ENCODE measurements at places on chromosomes 1 and 21.

DNA sequence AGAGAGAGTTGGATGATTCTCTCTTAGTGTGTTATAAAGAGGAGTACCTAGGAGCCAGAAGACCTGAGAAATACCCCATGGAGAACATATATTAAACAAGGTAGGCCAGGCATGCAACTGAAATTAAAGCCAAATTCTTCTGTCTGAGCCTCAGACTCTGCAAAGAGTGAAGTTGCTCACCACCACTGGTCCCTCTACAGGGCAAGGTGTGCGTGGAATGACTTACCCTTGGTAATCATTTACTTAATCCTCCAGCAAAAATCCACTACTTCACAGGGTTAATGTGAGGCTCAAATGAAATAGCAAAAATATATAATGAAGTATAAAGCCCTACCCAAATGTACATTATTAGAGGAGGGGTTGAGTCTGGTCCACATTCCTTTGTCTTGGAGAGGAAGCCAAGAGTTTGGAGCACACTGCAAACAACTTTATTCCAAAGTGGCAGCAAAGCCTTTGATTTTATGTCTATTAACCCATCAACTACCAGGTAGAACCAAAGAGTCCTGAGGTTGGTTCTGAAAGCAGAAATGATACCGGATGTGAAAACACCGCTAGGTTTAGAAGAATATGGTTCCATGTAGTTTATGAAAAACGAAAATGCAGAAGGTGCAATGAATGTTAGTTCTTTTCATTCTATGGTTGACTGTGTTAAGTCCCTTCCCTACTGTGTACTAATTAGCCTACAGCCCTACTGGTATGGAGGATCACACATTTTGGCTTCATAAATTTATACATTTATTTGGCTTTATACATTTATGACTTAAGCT, 8.5 kb downstream of the SSR2 start:
- DNase-seq: no peak

GRCh38 chr1:27605796-27606707, 2.1 kb upstream of the AHDC1 start:
- no peak for DNase-seq

GRCh38 chr1:205447457-205448341, 8.1 kb downstream of the BLACAT1 start:
- no peak for DNase-seq

DNA sequence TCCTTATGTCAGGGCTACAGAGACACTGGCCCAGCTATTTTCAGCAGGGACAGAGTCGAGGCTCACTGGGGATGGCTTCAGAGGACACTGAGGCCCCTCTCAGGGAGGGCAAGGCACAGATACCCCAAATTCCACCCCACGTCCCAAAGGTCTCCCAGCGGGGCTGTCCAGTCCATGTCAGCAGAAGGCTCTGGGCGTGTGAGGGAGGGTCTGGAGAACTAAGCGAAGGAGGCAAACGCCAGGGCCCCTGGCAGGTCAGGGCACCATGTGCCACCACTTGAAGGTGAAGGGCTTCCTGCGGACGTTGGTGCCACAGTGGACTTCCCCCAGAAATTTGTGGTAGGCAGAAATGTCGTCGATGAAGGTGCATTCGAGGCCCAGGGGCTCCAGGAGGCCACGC, 15.0 kb upstream of the SDHB start:
- no peak for DNase-seq

GRCh38 chr1:156489166-156489934, 11.2 kb downstream of the MEF2D start:
- no peak for DNase-seq

DNA sequence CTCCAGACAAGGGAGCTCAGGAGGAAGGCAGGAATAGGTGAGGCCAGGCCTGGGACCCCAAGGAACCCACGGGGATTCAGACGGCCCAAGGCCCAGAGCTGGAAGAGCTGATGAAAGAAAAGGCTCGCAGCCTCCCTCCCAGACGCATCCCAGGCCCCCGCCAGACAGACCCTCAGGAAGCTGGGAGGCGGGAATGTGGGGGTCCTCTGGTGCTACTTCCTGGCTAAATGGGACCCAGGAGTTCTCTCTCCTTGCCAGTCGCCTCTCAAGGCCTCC, 430 bp downstream of the FBXO2 start:
- no peak for DNase-seq

DNA sequence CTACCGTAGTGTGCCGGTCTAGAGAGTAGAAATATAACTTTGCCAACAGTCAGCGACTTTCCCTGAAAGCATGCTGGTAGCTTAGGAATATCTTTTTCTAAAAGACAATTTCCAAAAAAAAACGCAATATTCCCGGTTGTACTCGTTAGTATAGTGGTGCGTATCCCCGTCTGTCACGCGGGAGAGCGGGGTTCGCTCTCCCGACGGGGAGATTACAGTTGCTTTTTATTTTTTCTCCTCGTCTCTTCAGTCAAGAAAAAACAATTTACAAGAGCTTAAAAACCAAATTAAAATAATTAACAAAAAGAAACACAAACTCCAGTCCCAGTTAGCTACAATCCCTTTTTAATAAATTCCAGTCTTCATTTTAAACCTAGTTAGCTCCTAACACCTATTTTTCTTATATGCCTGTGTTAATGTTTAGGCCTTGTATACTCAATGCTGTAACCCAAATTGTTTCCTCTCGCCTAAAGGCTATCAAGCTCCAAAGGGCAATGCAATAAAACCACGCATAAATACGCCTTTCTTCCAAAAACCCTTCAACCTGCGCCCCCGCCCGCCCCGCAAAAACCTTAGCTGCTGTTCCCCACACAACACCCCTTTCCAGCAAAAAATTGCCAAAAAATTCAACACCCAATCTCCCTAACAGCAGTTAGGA, 7.8 kb downstream of the HSPA6 start:
- DNase-seq: no peak

- peak; percentile 52 for DNase-seq
These were observed 10.1 kb upstream of the SESN2 start for GRCh38 chr1:28249013-28249865.

DNA sequence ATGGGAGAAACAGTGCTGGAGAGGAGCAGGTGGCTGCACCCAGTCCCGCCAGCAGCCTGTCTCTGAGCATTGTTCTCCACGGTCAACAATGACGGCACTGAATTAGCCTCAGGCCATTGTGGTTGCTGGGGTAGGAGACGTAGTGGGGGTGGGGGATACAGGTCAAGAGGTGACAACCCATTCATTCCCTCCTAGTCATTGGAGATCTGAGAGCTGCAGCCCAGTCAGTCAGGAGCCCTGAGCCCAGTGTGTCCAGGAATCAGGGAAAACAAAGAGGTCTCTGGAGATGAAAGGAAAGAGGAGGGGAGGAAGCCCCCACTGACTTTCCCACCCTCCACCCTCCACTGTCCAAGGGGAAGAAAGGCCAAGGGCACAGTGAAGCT, 15.3 kb downstream of the SMIM12 start:
- DNase-seq: no peak

DNA sequence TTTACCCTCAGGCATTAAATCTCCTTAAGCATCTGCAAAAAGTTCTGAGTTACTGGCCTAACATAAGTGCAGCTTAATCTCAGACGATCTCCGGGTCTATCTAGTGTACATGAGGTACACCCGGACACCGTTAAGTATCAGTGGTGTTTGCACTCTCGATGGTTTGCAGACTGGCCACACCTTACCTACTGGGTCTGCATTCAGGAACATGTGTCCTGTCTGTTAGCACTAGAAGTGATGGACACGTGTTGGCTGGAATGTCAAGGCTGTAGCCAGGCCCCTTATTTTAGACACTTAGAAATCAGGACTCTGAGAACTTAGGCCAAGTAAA, 783 bp upstream of the AGL start:
- no peak for DNase-seq

DNA sequence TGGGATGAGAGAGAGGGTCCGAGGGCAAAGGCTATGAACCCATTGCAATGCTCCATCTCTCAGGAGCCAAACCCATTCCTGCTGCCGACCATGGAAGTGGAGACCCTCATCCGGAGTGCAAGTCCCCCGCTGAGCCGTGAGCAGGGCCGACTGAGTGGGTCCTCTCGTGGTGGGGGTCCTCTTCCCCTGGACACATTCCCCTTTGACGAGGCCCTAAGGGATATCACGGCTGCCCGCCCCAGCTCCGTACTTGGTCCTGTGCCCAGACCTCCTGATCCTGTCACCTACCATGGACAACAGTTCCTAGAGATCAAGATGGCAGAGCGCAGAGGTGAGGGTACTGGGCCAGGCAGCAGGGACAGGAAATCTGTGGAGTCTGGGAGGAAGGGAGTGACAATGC, 11.0 kb downstream of the HYI start:
- no peak for DNase-seq

GRCh38 chr1:202857136-202857610, 31.8 kb downstream of the RABIF start:
- DNase-seq: no peak

GRCh38 chr1:52907068-52907811, 14.3 kb downstream of the ECHDC2 start:
- DNase-seq: no peak

GRCh38 chr1:58038574-58038973, 508.0 kb downstream of the OMA1 start:
- no peak for DNase-seq

DNA sequence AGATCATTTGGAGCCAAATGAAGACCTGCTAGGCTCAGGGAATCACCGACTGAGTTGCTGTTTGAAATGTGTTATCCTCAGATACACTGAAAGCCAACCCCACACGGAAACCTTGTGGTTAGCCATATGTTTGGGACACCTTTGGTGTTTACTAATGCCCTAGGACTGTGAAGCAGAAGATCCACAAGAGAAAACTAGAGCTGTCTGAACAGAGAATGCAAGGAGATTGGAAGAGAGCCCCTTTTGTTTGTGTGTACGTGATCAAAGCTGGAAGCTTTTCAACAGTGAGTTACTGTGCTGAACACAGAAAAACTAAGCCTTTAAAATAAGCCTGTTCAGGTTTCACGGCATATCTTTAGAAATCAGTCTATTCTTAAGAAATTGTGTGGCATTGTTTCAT, 908.2 kb upstream of the ADGRL2 start:
- DNase-seq: no peak

- no peak for DNase-seq
These were observed 18.8 kb downstream of the PDZK1 start for GRCh38 chr1:145688328-145688727.

- no peak for DNase-seq
These were observed 343.0 kb downstream of the NUF2 start for GRCh38 chr1:163664671-163665335.

DNA sequence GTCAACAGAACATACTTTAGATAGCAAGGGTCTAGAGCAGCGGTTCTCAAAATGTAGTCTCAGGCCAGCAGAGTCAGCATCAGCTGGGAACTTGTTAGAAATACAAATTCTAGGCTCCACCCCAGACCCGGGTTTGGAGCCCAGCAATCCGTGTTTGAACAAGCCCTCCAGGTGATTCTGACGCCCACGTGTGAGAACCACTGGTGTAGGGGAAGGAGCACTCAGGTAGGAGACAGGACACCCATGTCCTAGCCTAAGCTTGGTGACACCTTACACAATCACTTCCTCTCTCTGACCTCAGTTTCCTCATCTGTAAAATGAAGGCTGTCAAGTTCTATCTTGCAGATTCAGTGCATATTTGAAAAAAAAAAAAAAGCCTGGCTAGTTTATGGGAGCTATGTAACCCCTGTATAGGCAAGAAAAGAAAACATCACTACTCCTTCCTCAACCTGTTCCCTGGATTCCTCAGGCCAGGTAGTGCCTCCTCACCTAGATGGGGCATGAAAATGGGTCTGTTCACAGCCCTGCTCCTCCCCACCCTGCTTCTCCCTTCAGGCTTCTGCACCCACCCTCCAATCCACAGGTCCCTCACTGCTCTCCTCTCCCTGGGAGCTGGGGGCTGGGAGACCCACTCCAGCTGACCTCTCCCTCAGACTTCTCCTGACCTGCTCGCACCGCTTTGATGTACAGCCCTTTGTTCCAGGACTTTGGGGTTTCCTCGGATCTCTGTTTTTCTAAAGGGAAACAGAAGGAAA, 7.1 kb upstream of the PHLDA3 start:
- DNase-seq: no peak

DNA sequence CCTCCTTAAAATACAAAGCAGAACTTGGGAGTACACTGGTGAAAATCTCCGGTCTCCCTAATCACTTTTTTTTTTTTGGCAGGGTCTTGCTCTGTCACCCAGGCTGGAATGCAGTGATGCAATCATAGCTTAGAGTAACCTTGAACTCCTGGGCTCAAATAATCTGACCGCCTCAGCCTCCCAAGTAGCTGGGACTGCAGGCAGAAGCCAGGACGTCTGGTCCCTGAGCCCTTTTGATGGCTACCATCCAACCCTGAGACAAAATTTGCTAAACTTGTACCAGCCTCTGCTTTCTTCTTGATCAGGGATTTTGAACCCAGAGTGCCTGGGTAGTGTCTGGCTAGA, 4.1 kb downstream of the L1TD1 start:
- no peak for DNase-seq

GRCh38 chr1:4171480-4172450, 271.7 kb upstream of the C1orf174 start:
- no peak for DNase-seq

DNA sequence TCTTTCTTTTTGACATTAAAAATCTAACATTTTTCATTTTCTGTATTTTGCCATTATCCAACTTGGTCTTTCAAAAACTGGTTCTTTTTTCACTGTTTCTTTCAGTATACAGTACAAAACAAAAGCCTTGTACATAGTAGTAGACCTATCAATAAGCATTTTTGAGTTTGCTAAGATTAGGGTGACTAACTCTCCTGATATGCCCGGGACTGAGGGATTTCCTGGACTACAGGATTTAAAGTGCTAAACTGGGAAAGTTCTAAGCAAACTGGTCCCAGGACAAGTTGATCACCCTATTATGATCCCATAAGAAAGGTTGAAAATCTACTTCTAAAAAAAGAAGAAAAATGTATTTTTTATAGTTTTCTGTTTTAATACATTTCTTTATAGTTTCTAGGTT, 120.9 kb downstream of the USP25 start:
- no peak for DNase-seq

DNA sequence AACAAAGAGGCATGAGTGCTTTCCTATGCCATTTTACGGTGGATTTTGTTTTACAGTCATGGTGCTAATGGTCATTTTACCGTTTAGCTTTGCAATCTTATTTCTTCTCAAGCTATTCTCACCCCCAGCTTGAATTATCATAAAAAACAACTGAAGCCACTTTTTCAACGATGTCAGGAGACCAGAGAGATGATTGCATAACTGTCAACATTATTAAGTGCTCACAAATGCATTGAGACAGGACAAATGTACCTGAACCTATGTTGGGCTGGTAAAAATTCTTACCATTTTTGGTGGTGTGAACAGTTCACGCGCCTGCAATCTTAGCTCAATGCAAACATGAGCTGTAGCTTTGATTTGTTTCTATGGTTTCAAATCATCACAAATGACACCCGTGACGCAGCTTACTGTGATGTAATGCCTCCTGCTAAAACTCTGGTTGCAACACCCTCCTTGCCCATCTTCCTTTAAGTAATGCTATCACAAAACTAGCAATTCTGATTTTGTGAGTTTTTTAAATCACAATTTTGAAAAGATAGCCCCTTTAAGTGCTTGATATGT, 104.4 kb downstream of the UCHL5 start:
- DNase-seq: no peak

DNA sequence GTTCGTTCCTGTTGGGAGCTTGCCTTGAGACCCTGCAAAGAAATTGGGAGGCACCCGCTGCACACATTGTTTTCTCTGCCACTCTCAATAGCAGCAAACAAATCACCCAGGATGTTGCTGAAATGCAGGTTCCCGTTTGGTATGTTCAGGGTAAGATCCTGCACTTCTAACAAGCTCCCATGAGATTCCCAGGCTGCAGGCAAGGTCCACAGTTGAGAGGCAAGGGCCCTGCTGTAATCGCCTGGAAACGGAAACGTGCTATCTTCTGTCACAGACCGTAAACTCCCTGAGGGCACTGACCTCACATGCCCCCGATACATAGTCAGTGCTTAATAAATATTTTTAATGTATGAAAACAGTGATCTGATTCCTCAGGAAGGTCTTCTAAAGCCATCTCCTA, 37.8 kb downstream of the XCL1 start:
- DNase-seq: no peak
